ENCODE measurements at places on chromosomes 11 and 22.
A peak's percentile ranks its signal among the peaks of the same experiment; 100 is the strongest.

DNA sequence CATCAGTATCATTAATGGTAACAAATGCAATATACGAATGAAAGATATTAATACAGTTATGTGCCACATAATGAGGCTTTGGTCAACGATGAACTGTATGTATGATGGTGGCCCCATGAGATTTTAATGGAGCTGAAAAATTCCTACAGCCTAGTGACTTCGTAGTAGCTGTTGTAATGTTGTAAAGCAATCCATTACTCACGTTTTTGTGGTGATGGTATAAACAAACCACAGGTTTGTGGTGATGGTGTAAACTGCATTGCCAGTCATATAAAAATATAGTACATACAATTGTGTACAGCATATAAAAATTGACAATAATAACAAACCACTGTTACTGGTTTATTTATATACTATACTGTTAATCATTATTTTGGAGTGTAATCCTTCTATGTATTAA lies 27.4 kb upstream of the GRIA4 start:
- no peak for DNase-seq

DNA sequence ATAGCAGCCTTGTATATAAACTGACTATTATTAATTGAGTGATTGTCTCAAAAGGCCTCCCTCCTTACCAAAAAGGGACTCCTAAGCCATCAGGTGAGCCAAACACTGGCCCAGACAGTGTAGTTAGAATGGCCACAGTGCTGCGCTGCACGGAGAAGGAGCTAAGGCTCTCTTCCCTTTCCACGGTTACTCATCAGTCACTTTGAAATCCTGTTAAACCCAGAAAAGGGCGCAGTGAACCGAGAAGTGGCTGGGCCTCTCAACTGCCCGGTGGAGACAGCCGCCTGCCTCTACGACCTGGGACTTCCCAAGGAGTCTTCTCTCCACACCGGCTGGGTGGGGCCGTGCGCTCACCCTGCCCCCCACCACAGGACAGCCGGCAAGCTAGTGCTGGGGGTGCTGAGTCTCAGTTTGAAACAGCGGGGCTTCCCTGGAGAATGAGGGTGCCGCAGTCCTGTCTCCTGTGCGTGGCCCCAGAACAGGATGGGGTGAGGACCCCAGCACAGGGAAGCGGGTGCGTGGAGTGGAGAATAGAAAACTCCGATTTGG lies 1.3 kb downstream of the MYH9 start:
- peak; percentile 16 for DNase-seq

DNA sequence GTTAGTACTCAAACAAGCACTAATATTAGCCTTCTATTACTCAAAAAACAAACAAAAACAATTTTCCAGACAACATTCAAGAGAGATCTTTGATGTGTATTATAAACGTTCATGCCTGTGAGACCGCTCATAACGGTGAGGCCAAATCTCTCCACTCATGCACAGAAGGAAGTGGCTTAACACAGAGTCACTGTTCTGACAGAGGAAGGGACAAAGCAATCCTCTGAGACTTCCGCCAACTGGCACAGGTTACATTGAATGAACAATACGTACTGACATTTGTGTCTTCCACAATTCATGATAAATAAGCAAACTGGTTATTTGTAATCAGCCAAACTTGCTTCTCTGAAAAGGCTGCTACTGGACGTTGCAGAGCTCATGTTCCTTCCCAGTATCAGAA lies 30.5 kb downstream of the CHKA start:
- no peak for DNase-seq

- no peak for DNase-seq
These were observed 33.2 kb upstream of the CCDC89 start for GRCh38 chr11:85718991-85719807.

GRCh38 chr11:65589444-65590239 lies 6.0 kb downstream of the KCNK7 start:
- DNase-seq = no peak

- no peak for DNase-seq
These were observed 22.6 kb upstream of the PKNOX2 start for GRCh38 chr11:125141686-125142535.

- DNase-seq = no peak
These were observed 160.1 kb upstream of the NECTIN1 start for GRCh38 chr11:119889111-119889510.

GRCh38 chr11:33211153-33211552 lies 46.0 kb upstream of the HIPK3 start:
- no peak for DNase-seq

DNA sequence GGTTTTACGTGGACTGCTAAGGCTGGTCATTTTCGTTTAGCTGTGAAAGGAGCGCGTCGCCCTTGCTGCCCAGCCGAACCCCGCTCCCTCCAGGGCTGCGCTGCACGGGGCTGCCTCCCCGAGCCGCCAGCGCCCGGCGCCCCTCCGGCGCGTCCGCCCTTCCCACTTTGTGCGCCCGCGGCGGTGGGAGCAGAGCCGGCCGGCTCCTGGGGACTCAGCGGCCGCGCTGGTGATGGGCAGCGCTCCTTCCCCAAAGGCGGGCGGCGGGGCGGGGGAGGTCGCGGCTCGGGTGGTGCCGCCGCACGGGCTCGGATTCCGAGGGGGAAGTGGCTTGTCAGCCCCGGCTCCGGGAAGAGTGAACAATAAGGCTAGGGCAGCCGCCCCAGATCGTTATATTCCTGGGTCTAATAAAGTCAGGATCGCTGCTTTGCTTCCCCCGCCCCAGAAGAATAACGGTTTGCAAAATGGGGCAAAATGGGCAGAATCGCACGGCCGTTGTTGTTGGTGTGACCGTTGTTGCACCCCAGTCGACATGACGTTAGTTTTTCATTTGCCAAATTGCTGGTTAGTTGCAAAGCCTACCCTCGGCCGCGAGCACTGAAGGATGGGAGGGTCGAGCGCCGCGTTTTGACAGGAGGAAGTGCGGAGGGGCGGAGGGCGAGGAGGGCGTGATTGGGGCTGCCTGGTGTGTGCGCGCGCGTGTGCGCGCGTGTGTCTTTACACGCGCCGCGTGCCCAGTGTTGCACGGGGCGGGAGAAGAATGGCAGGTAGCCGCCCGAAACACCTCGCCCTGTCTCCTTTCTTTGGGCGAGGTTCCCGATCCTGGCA lies 745 bp downstream of the NCAM1 start:
- no peak for DNase-seq

DNA sequence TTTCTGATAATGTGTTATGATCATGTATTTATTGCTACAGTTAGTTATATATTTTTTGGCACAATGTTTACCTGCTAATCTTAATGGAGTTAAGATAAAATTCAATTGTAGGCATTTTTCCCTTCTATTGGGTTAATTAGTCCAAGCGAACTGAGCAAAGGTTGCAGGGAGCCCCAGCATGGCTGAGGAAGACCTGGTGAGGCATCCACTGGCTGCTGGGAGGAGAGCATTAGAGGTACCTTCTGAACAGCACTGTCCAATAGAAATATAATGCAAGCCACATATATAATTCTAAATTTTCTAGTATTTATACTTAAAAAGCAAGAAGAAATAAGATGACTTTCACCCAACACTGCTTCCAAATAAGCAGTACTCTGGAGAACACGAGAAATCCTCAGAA lies 689 bp upstream of the TMEM126A start:
- DNase-seq = no peak

DNA sequence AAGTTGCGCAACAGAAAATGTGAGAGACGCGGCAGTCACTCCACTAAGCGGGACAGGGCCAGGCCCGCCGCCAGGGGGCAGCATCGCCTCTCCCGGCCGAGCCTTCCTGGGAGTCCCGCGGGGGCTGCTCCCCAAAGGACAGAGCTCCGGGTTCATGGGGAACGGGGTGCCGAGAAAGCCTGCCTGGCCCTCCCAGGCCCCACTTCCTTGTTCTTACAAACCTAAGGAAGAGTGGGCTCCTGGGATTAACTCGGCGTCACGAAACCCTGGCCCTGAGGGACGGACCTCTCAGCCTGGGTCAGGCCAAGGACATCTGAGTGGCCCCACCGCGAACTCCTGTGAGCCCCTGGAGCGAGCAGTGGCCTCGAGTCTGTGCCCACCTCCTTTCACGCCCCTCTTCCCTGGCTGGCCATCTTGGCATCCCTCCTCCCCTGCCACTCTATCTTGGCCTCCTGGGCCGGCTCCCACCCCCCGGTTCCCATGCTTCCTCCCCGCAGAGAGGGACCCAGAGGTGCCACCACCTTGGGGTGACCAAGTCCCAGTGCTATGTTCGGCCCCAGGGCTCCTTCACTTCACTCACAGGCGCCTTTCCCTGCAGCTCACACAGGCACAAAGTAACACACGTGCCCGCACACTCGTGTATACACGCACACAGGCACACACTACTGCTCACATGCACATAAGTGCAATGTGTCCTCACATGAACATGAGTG lies 99.9 kb upstream of the FGF3 start:
- peak; percentile 20 for DNase-seq

- DNase-seq = no peak
These were observed 109.5 kb downstream of the CCDC81 start for GRCh38 chr11:86483940-86484794.

DNA sequence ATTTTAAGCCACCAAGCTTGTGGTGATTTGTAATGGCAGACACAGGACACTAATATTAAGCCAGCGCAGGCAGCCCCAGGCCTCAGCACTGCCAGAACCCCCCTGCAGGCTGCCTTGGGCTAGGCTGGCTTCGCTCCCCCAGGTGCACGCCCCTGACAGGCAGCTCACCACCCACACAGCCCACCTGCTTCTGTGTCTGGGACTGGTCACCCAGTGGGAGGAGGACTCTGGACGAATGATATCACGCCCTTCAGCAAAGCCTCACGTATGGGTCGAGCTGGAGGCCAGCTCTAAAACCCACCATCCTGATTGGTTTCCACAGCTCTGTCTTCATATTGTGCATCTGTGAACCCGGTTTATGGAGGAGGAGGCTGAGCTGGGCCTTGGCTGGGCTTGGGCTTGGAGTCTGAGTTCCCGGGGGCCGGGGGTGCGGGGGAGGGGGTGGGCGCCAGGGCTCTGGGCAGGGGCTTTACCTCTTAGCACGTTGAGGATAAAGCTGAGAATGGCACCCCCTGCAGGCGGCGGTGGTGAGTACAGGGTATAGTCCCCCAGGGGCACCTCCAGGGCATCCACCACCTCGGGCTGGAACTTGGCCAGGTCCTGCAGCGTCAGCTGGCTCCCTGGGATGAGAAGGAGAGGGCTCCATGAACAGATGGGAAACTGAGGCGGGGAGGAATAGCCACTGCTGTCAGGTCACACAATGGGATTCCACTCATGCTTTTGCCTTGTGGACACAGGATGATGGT lies 13.8 kb downstream of the GGT5 start:
- peak; percentile 7 for DNase-seq

- DNase-seq = no peak
These were observed 30.9 kb downstream of the PARVA start for GRCh38 chr11:12408156-12408770.

DNA sequence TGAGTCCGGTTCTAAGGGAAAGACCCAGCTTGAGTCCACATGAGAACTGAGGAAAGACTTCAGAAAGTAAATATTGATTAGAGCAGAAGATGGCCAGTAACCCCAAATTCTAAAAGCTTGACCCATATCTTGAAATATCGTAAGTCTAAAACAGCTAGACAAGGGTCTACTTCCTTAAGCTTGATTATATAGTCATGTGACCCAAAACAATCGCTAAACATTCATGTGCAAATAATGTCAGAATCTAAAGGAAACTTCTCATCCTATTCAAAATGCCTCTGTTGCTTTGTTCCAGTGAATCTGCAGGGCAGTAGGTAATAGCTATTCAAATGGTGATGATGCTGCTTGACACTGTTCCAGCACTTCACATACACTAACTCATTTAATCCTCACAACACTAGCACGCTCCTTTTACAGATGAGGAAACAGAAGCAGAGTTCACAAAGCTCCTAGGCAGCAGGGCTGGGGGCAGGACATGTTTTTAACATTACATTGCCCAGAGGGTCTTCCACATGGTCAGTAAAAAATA lies 52.6 kb downstream of the TCF20 start:
- DNase-seq = no peak

- no peak for DNase-seq
These were observed 50.2 kb downstream of the RPL27A start for GRCh38 chr11:8732748-8733241.

- no peak for DNase-seq
These were observed 9.8 kb downstream of the CSF2RB start for GRCh38 chr22:36923131-36923788.

DNA sequence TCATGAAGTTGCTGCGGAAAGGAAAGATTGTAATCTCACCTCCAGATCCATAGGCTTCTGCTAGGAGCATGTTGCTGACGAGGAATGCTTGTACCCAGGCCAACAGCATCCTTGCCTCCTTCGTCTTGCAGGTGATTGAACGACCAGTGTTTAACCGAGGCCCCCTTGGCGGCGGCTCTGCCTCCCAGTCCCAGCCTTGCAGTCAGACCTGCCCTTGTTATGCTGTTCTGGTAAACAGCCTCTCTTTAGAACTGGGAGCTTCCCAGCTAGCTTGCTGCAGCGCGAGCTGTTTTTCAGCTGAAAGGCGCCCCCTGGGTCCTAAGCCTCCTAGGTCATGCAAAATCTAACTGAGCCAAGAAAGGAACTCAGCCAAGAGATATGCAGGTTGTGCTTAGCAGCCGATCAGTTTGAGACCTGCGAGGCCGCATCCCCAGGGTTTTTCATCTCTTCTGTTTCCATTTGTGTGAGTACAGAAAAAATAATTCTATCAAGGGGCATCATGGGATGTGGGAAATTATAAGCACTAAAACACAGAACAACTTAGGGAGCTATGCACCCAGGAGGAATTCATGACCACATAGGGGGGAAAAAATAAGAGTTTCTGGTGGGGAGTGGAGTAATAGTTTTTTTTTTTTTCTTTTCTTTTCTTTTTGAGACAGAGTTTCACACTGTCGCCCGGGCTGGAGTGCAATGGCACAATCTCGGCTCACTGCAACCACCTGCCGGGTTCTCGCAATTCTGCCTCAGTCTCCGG lies at the start of gene PIK3IP1:
Gene PIK3IP1 (minus strand): TSS at position 253 of the 754 bp plus-strand sequence. CDS start 144 bp downstream, at position 109.
- peak; percentile 81 for DNase-seq

DNA sequence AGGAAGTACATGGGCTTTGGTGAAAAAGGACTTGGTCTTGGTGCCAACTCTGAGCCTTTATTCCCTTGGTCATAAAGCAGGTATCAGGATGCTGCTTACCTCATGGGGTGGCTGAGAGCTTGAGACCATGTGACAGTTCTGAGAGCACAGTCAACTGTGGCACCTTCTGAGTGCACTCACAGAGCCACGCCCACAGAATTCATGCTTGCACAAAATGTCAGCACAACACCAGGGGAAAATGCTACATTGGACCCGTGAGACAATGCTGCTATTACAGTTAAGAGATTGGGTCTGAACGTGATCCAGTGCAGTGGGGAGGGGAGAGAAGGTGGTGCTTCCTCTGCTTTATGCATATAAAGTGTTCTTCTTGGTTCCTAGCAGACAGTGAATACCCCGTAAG lies 79.5 kb upstream of the SPON1 start:
- DNase-seq = no peak

GRCh38 chr11:20075627-20076026 lies 84.6 kb downstream of the DBX1 start:
- DNase-seq = no peak

- peak; percentile 11 for DNase-seq
These were observed 24.9 kb upstream of the PACSIN2 start for GRCh38 chr22:43039800-43040199.

- no peak for DNase-seq
These were observed 3.0 kb downstream of the TRIM29 start for GRCh38 chr11:120134931-120135228.

Measured in SHP77 treated with DMSO at 0.1 percent for 48 hours (cell line).